NCI-H146 (cell line): ENCODE measurements at places on chromosomes 6 and 20.

DNA sequence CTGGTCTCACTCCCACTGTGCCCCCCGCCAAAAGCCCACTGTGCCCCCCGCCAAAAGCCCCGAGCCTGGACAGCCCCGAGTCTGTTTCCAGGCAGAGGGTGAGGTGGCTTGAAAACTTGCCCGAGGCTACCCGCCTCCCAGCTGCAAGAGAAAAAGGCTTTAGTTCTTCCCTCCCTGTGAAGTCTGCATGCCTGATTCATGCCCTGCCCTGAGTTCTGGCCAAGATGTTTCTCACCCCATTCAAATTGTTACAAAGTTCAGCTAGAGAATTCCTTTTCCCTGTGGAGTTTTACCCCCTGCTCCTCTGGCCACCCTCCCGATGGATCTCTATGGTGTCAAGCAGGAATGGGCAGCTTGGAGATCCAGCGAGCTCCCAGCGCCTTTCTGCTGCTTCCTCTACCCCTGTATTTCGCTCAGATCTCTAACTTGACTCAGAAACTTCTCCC lies 298.8 kb upstream of the MAP3K7 start:
- no peak for DNase-seq

- no peak for DNase-seq
These were observed 7.7 kb downstream of the KIF3B start for GRCh38 chr20:32285082-32285620.

- DNase-seq = no peak
These were observed 5.1 kb downstream of the PRND start for GRCh38 chr20:4726710-4727397.

DNA sequence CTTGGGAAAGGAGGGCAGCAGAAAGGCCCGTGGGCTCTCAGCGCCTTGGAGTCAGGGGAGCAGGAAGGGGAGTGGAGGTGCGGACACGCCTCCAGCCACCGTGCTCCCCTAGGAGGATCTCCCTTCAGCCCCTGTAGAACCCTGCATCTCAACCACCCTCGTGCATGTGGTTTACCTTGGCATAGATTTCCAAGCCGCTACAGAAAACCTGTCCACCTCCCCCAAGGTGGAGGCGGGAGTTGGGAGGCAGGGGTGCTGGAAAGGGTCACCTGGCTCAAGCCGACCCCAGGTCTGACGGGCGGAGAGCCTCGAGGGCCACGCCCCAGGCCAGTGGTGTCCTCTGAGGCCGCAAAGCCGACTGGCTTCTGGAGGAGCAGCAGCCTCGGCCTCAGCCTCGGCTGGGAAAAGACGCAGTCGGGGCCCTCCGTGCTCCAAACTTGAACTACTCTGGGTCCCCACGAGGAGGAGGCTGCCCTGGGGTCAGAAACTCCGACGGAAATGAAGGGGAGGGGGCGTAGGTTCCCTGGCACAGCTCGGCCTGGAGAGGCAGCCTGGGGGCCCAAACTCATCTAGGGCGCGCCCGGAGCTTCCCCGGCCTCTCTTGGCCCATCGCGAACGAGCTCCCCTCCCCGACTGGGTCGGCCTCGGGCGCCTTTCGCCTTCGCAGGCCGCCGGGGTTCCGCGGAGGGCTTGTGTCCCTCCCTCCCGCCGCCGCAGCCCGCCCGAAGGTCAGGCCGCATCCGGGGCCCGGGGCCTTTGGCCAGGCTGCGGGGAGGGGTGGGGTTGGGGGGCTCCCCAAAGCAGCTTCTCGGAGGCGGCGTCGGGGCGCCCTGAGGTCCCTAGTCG lies 6.3 kb upstream of the FOXF2 start:
- no peak for DNase-seq

DNA sequence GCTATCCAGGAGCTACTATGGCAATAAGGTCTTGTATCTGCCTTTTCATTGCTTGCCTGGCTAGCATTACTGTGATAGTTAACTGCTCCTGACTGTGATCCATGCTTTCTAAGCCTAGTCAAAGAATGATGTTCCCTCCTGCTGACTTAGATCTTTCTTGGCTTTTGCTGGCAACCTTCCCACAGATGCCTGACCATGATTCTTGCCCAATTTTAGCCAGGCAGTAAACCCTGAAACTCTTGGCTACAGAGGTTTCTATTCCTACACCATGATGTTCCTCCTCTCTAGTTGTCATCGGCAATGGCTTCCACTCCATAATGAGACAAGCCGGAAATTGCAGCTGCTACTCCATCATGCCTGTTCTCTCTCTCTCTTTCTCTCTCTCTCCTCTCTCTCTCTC lies 238.1 kb downstream of the HAO1 start:
- DNase-seq = peak; percentile 61

- no peak for DNase-seq
These were observed 603.7 kb downstream of the TENT5A start for GRCh38 chr6:81148751-81149150.

DNA sequence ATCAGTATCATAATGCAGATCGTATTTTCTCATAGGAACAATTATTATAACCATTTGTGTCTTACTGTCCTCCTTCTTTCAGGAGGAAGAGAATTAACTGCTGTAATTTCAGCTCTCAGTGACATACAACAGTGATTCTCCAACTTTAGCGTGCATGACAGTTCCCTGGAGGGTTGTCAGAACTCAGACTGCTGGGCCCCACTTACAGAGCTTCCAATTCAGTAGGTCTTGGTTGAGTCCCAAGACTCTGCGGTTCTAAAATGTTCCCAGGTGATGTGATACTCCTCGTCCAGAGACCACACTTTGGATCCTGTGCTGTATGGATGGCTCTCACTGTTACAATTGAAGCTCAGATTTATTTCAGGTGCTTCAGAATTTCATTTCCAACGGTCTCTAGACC lies 72.8 kb downstream of the CAP2 start:
- no peak for DNase-seq

GRCh38 chr20:1328680-1329330 lies at the start of gene SDCBP2:
Gene SDCBP2 (minus strand): TSS chr20:1329139. CDS start chr20:1320416, 8,723 bp downstream.
- peak; percentile 12 for DNase-seq

DNA sequence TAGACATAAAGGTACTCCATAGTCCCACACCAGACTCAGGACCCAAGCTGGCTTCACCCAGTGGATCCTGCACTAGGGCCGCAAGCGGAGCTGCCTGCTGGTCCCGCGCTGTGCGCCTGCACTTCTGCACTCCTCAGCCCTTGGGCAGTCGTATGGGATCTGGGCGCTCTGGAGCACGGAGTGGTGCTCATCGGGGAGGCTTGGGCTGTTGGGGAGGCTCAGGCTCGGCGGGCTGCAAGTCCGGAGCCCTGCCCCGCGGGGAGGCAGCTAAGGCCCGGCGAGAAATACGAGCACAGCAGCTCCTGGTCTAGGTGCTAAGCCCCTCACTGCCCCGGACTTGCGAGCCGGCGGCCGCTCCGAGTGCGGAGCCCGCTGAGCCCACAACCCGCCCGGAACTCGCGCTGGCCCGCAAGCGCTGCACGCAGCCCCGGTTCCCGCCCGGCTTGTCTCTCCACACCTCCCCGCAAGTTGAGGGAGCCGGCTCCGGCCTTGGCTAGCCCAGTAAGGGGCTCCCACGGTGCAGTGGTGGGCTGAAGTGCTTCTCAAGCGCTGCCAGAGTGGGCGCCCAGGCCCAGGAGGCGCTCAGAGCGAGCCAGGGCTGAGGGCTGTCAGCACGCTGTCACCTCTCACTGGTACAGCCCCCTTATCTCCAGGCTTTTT lies 33.4 kb upstream of the GCNT2 start:
- DNase-seq = no peak

DNA sequence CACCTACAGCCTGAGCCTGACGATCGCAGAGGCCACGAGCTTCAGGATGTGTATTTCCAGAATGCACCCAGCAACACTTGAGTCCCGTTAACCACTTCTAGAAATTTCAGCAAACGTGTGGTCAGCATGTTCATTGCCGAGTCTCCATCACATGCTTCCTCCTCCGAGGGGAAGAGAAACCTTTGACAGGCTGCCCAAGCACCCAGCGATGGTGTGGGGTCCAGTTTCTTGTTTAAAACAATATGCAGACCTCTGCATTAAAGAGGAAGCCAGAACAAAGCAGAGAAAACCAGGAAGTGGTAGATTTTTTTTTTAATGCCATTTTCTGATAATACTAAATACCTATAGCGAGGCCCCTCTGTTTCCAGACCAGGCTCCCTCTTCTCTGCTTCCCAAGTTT lies 71.9 kb downstream of the GNAS-AS1 start:
- DNase-seq = no peak

DNA sequence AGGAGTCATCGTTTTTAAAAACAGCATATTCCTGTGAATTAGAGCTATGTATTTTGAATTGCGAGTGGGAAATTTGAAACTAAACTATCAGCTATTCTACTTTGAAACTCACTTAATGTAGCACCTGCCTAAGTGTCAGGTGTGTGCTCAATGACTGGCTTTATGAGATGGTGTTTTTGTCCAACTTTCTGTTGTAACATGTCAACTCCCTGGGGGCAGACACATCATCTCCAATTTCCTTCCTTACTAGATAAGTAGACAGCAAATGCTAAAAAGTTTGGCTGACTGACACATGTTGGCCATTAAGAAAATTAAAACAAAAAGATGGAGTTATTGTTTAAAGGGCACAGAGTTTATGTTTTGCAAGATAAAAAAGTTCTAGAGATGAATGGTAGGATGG lies 226.9 kb downstream of the TFAP2B start:
- no peak for DNase-seq

- DNase-seq = no peak
These were observed 71.1 kb upstream of the RUNX2 start for GRCh38 chr6:45256697-45257695.

DNA sequence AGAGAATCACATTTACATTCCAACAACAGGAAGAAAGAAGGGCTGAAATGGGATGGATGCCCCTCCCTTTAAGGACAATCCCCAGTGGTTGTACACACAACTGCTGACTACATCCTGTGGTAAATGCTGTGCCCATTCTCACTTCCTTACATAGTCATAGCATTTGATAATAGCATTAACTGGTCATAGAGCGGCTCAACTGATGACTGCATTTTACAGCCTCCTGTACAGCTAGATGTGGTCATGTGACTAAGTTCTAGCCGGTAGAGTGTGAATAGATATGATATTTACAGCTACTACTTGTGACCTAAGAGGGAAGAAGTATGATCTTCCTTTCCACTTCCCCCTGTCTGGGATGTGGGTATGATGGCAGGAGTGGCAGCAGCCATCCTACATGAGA lies 24.7 kb downstream of the KCNK17 start:
- no peak for DNase-seq

- DNase-seq = no peak
These were observed 35.7 kb downstream of the KCNB1 start for GRCh38 chr20:49446808-49447207.

DNA sequence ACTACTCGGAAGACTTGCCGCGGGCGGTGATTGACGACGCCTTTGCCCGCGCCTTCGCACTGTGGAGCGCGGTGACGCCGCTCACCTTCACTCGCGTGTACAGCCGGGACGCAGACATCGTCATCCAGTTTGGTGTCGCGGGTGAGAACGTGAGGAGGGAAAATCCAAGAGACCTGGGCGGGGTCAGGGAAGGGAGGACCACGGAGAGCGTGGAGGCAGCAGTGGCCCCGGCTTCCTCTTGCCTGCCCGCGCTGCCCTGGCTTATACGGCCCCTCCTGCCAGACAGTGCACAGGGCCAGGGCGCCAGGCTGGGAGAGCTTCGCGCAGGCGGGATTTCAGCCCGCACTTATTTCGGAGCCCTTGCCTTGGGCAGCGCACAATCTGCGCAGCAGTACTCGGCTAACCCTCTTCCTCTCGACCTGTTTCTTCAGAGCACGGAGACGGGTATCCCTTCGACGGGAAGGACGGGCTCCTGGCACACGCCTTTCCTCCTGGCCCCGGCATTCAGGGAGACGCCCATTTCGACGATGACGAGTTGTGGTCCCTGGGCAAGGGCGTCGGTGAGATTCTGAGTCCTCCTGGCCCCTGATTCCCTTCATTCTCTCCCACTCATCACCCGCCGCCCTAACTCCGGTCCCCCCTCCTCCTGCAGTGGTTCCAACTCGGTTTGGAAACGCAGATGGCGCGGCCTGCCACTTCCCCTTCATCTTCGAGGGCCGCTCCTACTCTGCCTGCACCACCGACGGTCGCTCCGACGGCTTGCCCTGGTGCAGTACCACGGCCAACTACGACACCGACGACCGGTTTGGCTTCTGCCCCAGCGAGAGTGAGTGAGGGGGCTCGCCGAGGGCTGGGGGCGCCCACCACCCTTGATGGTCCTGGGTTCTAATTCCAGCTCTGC lies 2.0 kb downstream of the MMP9 start:
- DNase-seq = peak; percentile 37

DNA sequence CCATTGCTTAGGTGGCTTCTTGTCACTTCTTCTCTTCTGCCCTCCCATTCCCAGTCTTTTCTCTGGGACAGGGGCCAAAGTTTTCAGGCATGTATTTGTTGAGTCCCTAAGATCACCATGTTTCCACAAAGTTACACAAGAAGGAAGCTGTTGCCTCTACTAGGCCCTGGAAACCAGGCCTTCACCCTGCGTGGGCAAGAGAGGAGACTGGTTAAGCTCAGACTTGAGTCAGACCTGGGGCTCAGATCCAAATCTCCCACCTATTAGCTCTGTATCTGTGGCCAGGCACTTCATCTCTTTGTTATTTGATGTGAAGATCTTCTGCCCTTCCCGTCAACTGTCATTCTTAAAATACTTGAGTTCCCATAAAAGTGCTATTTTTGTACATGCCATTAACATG lies 154.6 kb downstream of the SASH1 start:
- no peak for DNase-seq

DNA sequence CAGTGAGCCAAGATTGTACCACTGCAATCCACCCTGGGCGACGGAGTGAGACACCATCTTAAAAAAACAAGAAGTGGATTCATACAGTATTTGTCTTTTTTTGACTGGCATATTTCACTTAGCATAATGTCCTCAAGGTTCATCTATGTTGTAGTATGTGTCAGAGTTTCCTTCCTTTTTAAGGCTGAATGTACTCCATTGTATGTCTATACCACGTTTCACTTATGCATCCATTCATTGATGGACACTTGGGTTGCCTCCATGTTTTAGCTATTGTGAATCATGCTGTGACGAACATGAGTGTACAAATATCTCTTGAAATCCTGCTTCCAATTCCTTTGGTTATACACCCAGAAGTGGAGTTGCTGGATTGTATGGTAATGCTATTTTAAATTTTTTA lies 28.9 kb upstream of the FAM83D start:
- DNase-seq = no peak

- peak; percentile 91 for DNase-seq
These were observed 143.4 kb upstream of the EEF1E1 start for GRCh38 chr6:8245726-8246125.

DNA sequence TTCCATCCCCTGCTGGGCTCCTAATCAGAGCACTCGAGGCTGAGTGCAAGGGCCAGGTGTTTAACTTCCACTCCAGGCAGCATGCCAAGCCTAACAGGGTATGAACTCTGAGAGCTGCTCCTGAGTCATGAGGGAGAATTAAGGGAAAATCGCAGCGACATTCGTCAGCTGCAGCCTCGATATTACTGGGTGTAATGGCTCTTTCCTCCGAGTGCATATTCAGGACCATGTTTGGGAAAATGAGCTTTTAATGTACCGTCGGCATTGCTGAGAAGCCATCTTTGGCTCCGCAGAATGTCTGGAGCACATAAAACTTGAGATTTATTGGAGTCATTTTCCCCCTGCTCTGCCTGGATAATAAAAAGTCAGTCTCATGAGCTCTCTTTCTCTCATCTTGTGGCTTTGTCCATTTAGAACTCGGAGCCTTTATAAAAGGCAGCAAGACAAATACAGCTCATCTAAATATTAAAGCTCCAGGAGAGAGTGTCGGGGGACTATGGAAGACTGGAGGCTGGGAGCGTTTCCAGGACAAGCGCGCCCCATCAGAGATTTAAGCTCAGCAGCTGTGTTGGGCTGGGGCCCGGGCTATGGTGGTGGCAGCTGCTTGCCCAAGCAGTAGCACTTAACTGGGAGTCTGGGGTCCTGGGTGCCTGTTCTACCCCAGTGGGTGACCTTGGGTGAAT lies 103.7 kb downstream of the TOX2 start:
- DNase-seq = peak; percentile 91
